ENCODE measurements at places on chromosomes 16 and 17.

GRCh38 chr17:29444589-29444988 is 54.4 kb downstream of the TAOK1 start:
- no peak for DNase-seq

- DNase-seq, result no peak
Observed at GRCh38 chr16:1532081-1532760, 1.2 kb upstream of the TMEM204 start.

GRCh38 chr16:11135464-11135973 is 120.5 kb downstream of the SOCS1 start:
- no peak for DNase-seq

DNA sequence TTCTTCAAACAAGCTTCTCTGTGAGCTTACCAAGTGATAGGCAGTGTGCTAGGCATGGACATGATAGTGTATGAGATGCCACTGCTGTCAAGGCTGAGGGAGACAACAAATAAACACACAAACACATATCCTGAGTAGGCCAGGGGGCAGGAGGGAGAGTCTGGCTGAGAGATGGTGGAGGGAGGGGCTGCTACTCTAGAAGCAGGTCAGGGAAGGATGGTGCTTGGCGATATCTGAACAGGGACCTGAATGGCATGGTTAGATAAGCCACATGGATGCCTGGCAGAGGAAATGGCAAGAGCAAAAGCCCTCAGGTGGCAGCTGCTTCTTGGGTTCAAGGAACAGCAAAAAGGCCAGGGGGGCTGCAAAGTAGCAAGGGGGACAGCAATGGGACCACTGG is 8.6 kb upstream of the CHST6 start:
- DNase-seq, result no peak

DNA sequence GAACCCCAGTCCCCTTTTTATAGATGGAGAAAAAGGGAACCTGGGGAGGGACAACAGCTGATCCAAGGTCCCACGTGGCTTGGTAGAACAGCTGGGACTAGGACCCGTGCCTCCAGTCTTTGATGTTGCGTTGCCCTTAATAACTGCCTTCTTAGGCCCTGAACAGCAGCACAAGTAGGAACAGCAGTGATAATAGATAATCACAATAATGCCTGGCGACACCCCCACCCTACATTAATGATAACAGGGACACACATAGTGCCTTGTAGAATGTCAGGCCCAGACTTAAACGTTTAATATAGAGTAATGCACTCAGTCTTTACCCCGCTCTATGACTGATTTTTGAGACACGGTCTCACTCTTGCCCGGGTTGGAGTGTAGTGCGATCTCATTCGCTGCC is 96.4 kb downstream of the ABCC6 start:
- no peak for DNase-seq

DNA sequence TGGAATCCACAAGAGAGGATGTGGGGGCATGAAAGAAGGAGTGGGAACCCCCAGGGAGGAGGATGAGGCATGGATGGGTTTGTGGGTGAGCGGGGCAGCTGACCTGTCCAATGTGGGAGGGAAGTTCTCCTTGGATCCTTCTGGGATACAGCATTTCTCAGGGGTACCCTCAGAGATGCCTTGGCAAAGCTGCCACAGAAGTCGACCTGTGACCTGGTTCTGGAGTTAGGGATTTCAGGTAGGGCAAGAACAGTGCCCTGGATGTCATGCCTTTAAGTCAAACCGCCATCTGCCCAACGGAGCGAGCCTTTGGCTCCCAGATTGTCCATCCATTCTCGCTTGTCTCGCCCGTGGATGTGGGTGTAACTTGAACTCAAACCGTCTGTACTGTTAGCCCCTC is 30.0 kb downstream of the WSCD1 start:
- no peak for DNase-seq

DNA sequence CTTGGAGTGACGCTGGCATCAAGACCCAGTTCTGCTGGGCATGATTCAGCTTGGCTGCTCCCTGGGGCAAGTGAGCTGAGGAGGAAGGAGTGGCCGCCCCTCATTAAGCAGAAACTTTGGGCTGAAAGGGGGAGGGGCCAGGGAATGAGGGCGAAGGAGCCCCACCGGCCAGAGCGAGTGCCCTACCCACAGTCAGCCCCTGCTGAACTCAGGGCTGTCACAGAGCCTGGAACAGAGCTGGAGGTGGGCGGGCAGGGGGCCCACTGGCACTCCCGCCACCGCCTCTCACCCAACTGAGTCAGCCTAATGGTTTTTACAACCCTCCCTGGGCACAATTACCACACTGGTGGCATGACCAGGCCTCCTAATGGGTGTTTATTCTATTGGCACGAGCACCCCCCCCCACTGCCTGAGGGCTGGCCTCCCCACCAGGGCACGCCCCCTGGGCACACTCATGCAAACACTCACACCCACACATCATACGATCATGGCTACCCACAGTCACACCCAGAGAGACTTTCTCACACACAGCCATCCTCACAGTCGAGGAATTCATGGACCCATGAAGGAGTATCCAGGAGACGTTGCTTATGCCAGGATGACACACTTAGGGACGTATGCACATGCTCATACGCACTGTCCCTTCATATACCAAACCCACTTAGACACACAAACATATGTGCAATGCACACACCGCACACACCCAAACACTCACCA is 19.2 kb downstream of the UNC119 start:
- no peak for DNase-seq

GRCh38 chr17:15944759-15945526 is at the start of gene ADORA2B:
ADORA2B (plus strand) TSS chr17:15945130; CDS start chr17:15945249, 119 bp downstream.
- peak; percentile 52 for DNase-seq

GRCh38 chr16:58057121-58057520 is 31.6 kb downstream of the MMP15 start:
- DNase-seq, result no peak

DNA sequence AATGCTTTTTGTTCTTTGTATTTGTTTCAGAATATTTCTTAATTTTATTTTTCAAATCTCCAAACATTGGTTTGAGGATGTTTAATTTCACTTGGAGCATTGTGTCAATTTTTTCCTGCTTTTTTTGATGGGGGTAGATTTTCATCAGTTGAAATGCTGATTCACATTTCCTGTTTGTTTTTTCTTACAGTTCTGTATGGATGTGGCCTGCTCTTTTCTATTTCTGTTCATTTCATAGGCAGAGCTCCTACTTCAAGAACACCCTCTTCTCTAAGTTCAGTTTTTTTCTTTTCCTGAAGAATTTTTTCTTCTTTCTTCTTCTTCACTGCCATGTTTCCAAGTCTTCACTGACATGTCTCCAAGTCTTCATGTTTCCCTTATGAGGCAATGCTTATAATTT is 8.8 kb downstream of the MBTD1 start:
- no peak for DNase-seq

DNA sequence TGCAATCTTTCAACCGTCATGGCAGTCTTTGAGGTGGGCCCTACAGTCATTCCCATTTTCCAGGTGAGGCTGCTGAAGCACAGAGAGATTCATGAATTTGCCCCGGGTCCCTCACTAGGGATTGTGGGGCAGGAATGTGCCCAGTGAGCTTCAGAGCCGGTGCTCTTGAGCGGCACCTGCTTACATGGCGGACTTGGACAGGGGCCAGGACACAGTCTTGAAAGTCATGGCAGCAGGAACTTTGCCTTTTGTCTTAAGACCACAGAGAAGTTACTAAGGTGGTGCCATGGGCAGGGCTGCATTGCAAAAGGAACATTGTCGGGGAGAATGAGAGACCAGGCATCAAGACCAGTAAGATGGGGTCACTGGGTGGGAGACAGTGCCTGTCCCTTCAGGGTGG is 363.4 kb downstream of the FOXL1 start:
- DNase-seq, result no peak

DNA sequence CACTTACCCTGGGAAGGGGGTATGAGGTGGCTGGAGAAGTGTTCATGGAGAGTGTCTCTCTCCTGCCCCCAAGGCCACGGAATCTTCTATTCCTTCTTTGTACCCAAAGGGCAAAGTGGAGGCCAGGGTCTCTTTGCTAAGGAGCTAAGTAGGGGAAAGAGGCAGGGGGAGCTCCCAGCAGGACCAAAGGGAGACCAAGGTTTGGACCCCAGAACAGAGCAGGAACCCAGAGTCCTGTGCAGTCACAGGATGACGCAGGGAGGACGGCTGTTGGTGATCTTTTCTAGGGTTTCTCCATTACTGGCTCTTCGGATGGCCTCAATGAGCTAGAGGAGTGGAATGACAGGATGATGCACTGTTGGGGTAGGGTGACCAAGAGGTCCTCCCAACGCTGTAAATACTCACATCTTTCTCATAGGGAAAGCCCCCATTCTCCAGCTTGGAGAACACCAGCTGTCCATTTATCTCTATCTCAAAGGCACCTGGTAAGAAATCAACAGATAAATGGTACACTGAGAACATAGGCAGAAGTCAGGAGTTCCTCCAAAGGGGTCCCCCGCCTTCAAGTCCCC is 966 bp downstream of the MIEN1 start:
- DNase-seq, result no peak

GRCh38 chr17:72691017-72691416 is 401.5 kb downstream of the SLC39A11 start:
- DNase-seq, result no peak

GRCh38 chr17:8944083-8944482 is 21.4 kb downstream of the PIK3R5 start:
- no peak for DNase-seq

DNA sequence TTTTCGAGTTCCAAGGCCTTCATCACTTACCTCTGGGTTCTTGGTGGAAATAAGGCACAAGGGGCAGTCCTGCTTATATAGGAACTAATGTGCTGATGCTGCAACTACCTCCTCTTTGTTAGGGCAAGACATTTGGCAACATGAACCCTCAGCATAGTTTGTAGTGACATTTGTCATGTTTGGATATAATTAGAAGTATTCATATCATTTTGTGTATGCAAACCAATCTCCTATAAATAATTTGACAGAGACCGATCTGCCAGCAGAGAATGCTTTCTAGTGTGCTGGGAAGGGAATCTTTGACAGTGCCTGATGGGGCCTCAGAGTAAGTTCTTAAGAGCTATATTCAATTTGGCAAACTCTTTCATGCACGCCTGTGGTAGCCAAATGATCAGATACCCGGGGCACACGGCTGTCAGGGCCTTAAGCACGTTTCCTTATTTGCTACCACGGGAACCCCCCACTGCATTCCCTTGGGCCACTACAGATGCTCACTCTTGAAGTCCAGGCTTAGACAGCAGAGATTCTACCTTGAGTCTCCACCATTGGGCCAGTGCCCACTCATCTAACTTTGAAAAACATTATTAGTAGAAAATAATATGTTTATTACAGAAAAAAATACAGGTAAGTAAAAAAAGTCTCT is at the start of gene MYH8:
Gene MYH8 (minus strand): TSS at position 51 of the 643 bp plus-strand sequence. CDS start 1,723 bp downstream, outside the sequence.
- no peak for DNase-seq

DNA sequence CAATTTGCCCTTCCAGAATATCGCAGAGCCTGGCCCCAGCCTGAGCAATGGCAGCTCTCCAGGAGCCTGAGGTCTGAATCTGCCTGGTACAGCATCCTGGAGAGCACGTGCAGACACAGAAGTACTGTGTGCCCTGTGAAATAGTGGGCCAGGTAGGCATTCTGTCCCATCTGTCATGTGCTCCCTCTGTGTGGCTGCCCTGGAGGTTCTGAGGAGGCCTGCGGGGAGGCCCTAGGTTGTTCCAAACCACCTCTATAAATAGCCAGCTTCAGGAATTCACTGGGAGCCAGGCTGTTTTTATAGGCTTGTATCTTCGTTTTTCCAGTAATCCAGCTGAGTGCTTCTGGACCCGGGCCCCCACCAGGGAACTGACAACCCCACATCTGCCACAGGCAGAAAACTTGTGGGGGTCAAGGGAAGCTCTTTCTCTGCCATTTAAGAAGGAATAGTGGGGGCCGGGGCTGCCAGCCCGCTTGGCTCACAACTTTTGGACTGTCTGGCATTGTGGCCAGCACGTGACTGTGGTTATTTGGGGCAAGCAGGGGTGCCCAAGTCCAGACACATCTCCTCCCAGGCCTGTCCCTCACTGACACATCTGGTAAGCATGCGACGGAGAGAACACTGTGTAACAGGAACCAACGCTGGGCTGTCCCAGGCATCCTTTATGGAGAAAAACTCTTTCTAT is 356.3 kb upstream of the TNRC6C start:
- no peak for DNase-seq

GRCh38 chr16:25199457-25199856 is 17.3 kb upstream of the AQP8 start:
- no peak for DNase-seq

DNA sequence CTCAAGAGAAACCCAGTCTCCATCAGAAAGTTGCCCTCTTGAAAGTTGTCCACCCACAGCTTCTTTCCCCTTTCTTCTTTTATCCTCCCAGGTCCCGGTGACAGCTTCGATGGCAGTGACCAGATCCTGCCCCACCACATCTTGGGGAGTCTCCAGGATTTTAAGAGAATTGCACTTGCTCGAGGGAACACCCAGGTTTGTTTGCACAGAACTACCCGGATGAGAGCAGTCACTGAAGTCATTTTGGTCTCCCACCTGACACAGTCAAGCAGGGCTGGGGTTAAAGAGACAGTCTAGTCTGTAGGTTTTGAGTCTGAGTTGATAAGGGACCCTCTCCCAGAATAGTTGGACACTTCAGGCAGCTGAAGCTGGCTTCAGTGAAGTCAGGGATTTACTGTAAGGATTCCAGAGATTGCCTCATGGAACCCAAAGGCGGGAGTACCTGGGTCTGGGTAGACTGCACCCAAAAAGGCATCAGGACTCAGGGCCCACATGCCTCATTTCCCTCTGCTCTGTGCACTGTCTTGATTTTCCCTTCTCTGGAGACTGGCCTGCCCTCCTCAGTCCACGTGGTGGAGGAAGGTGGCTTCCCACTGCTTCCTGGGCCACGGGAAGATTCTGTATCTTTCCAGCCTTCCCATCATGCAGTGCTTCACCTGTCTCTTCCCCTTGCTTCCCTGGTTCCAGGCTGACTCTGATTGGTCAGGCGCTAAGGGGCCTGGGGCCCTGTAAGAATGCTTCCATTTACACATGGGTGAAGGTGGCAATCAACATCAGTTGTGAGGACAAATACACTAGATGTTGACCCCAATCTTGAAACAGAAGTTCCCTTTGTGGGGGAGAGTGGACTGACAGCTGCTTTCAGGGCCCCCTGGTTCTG is 9.5 kb downstream of the MYCBPAP start:
- DNase-seq, result no peak

GRCh38 chr16:24174504-24174903 is 81.6 kb upstream of the CACNG3 start:
- no peak for DNase-seq

GRCh38 chr16:10039220-10040096 is 142.8 kb downstream of the GRIN2A start:
- DNase-seq, result no peak

- no peak for DNase-seq
Observed at GRCh38 chr16:3022684-3023414, 893 bp downstream of the HCFC1R1 start.

GRCh38 chr17:61542027-61542426 is 49.0 kb downstream of the NACA2 start:
- DNase-seq, result no peak

GRCh38 chr17:63495491-63495890 is 18.6 kb downstream of the ACE start:
- DNase-seq, result no peak

All from stimulated activated CD4-positive, alpha-beta T cell treated with anti-CD3 and anti-CD28 coated beads, Interleukin-2, amount 100 ng/mL, for 48 hours (primary cell).